ENCODE measurements at places on chromosomes 13 and 19.

- peak; percentile 51 for DNase-seq
Measured at GRCh38 chr13:50676602-50677001, 166.9 kb downstream of the DLEU7 start.

- no peak for DNase-seq
Measured at GRCh38 chr19:39032063-39032918, at the start of gene FBXO27. TSS of gene FBXO27 (minus strand) at chr19:39032549. CDS start at chr19:39032227, 322 bp downstream.

- no peak for DNase-seq
Measured at GRCh38 chr13:102771298-102772041, 2.1 kb downstream of the TEX30 start.

GRCh38 chr13:80086304-80086721 is 254.6 kb downstream of the SPRY2 start:
- DNase-seq, result no peak

GRCh38 chr13:81207636-81208035 is 866.7 kb upstream of the SPRY2 start:
- DNase-seq, result no peak

GRCh38 chr19:19510432-19510831 is 4.9 kb downstream of the TSSK6 start:
- DNase-seq, result no peak

Data from NCI-H460 (cell line).